Putamen (tissue), 1 donor: ENCODE measurements at places on chromosomes 16 and 17.

DNA sequence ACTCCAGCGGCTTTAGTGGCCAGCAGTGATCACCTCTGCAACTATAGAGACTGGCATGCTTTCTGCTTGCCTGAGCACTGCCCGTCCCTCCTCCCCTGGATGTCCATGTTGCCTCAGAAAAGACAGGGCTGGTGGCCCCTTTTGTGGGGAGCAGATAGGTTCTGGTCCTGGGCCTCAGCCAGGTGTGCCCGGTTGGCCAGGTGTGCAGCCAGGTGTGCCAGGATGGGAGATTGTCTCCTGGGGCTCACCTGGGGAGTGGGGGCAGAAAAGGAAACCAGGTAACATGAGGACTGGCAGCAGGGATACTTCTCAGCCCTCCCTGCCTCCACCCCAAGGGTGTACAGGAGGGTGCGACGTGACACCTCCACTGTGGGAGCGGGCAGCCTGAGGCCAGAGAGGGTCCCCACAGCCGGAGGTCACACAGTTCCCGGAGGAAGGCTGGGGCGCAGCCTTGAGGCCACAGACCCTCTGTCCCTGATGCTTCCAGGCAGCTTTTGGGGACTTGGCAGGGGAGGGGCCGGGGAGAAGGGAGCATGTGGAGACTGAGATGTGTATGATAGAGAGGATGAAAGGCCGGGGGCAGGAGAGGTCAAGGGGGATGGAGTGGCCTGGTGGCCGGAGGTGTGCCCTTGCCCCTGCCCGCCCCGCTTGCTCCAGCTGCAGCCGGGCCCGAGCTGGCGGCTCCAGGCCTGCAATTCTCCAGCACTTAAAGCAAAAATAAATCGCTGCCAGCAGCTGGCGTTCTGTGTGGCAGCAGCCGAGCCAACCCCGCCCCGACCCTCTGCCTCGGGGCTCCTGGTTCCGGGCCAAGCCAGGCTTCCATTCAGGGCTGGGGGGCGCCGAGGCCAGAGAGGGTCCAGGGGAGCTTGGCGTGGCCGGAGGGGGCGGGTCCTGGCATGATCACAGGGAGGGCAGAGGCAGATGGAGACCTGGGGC lies 6.7 kb downstream of the KCNJ12 start:
- no peak for DNase-seq

GRCh38 chr16:71501547-71501946 lies 12.4 kb upstream of the ZNF19 start:
- DNase-seq: no peak

DNA sequence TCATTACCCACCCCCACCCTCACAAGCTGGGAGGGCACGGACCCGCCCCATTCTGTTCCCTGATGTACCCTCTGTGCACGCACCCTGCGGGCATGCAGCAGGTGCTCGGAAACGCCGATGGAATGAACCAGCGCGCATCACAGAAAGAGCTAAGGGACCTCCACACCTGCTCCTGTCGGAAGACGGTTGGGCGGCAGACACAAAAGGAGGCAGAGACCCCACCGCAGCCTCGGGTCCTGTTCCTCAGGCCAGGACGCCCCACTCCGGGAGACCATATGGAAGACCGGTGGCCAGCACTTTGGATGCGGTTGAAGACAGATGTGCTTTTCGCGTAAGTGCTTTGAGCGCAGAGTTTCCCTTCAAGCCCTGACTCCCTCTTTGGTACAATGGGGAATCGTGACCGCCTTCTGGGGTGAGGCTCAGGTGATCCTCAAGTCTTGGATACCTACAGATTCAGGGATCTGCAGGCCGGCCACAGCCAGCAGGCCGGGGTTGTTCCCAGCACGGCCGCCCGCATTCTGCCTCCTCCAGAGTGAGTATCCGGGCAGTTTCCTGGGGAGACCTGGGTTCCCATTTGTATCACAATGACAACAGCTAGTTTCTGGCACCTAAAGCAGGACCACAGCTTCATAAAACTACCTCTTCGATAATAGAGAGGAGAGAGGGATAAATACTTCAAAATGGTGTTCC lies 123.1 kb downstream of the FOXL1 start:
- DNase-seq: no peak

GRCh38 chr16:55773859-55774549 lies 58.9 kb downstream of the CES1 start:
- DNase-seq: no peak

- no peak for DNase-seq
Measured at GRCh38 chr17:77528516-77529327, 388.0 kb downstream of the SEC14L1 start.

DNA sequence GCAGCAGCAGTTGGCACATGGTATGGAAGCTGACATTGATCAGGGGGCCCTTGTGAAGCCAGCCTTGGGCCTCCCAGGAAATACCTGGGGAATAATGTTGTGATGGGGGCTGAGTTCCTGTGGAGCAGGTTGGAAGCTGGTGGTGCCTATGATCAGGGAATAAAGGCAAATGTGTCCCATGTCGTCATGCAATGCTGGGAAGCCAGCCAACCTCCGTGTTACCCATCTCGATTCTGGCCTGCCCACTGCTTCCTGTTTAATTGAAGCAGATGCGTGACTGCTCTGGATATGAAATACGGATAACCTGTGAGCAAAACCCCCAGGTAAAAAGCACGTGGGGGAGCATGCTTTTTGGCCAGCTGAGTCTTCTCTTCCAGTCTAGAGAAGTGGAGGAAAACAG lies 580.4 kb upstream of the HSBP1 start:
- no peak for DNase-seq

DNA sequence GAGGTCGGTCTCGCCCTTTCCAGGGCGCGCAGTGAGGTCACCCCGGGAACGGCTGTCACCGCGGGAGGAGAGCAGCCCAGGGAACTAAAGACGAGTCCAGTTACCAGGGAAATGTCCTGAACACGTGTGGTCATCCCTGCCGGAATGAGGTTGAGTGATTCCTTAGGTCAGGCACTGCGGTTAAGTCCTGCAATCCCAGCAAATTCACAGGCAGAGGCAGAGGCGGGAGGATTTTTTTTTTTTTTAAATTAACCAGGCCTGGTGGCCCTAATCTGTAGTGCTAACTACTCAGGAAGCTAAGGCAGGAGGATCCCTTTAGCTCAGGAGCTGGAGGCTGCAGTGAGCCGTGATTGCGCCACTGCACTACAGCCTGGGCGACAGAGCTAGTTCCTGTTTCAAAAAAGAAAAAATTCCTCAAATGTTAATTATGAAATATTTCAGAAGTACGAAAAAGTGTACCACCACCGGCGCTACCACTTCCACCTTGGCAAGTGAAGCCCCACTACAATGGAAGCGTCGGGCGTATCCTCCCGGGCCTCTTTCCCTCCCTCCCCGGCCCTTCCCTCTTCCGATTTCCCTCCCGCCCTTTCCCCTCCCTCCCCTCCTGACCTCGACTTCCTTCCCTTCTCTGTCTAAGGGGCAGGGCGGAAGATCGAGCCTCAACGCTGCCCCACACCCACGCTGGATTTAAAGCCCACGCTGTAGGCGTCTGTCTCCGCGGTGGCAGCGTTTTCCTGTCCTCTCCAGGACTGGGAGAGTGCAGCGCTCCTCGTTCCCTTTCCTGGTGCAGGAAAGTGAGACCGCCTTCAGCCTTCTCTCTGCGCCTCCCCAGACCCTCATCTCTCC lies 27.3 kb downstream of the SLFN11 start:
- DNase-seq: peak; percentile 38

DNA sequence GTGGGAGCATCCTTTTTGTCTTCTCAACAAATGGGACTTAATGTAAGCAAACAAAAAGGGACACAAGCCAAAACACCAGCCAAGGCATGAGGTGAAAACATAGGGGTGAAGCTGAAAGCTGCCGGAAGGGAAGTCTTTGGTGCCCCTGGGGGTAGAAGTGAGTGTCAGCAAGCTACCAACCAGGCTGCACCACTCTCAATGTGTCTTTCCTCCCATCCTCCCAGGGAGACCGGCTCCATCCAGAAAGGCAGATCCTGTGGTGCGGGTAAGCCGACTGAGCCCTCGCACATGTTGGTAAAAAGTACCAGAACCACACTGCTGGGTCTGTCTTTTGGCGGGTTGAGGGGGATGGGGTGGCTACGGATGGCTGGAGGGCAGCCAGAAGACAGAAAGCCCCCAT lies 52.0 kb upstream of the SREBF1 start:
- DNase-seq: no peak

- DNase-seq: no peak
Measured at GRCh38 chr17:72187556-72187955, 66.7 kb downstream of the SOX9 start.

- no peak for DNase-seq
Measured at GRCh38 chr16:10961231-10961630, 16.9 kb downstream of the CLEC16A start.

GRCh38 chr17:62791235-62791734 lies 16.8 kb downstream of the MARCHF10 start:
- DNase-seq: no peak

- DNase-seq: no peak
Measured at GRCh38 chr17:6350806-6351205, 84.1 kb downstream of the AIPL1 start.

- no peak for DNase-seq
Measured at GRCh38 chr17:63587770-63588169, 12.9 kb upstream of the TACO1 start.

DNA sequence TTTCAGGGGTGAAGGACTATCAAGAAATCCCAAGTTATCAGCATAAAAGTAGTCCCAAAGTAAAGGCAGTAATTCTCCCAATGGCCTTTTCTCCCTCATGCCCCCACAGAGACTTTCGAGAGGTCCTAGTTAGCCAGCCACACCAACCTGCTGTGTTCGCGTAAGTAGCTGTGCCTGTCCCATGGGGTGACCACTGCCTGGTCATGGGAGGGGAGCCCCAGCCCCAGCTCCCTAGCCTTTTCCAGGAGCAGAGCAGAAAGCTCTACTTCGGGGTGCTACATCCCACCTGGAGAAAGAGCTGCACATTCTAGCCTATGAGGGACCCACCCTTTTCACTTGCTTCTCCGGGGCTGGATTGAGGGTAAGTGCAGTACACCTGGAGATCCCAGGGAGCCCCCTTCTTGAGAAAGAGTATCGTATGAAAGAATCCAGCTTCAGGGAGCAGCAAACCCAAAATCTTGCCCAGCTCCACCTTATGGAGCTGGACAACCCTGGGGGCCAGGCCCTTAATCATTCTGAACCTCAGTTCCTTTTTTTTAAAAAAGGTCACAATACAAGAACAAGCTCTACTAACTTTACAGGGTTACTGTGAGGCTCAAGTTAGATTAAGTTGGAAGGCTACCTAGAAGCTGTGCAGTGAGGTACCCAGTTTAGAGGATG lies 8.6 kb upstream of the SOST start:
- DNase-seq: no peak

- DNase-seq: no peak
Measured at GRCh38 chr17:21283482-21284318, 811 bp upstream of the MAP2K3 start.

- DNase-seq: peak; percentile 52
Measured at GRCh38 chr17:67289181-67289876, 44.3 kb upstream of the HELZ start.

DNA sequence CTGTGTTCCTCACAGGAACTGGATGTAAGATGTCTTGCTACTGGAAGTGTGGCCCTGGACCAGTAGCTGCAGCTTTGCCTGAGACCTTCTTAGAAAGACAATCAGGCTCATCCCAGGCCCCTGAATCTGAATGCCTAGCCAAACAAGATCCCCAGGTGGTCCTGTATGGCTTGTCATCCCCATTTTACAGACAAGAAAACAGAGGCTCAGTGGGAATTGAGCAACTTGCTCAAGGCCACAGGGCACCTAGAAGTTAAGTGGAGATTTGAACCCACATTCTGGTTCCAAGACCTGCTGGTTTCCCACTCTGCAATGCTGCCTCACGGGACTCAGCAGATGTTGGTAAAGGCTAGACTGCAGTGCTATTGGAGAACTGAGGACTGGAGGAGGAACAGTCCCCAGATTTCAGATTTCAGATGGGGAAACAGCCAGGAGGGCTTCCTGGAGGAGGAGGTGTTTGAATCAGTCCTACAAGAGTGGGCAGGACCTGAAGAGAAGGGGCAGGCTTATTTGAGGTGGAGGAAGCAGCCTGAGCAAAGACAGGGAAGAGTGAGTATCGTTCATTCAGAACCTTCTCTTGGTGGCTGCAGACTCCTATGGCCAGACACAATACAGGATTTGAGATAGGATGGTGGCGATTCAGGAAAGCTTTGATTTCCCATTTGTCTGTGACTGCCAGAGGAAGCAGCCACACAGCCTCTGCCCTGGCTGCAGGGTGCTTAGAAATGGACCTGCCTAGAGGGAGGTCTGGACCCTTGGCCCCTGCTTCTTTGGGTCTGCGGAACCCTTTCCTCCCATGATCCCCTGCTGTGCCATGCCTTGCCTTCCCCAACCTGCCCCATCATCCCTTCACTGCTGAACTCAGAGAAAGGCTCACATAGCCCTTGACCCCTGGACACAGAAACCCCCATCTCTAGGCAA lies 233.4 kb upstream of the NLRP1 start:
- no peak for DNase-seq

DNA sequence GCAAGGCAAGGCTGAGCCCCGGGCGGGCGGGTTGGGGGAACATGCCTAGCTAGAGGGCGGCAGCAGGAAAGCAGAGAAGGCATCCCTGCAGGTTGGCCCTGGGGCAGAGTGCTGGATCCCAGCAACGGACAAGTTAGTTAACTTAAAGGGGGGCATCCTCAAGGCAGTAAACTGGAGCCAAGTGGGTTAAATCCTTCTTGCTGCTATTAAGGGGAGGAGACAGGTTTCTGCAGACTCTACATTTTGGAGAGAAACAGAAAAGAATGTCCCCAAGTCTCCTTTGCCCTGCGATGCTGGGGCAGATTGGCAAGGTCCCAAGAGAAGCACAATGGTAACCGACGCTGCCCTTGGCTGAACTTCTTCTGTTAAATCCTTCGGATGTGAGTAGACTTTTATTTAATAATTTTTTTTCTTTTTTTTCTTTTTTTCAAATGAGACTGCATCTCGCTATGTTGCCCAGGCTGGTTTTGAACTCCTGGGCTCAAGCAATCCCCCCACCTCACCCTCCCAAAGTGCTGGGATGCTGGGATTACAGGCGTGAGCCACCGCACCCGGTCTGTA lies 14.0 kb downstream of the ATP5PD start:
- DNase-seq: no peak
